ENCODE measurements at places on chromosomes 3 and 15. TPM values are rescaled to one million over a fixed set of nuclear protein-coding genes. Genes with fewer than 3 reads are reported as not detected.
A peak's percentile ranks its signal among the peaks of the same experiment; 100 is the strongest.

DNA sequence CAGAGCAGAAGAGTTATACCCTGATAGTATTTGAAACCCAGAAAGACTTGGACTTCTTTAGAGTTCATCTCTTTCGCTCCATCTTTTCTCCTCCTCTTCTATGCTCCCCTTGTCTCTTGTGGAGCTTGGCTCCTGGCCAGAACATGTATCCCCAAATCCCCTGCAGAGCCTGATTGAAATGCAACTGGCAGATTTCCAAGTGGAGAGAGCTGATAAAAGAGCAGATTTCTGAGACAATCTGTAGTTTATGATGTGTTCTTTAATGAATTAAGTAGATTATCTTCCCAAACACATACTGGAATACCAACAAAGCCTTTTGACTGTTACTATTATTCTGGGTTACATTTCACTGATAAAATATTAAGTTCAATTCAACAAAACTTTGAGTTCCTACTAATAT is 33.4 kb downstream of the UNC13C start:
- no peak for DNase-seq

DNA sequence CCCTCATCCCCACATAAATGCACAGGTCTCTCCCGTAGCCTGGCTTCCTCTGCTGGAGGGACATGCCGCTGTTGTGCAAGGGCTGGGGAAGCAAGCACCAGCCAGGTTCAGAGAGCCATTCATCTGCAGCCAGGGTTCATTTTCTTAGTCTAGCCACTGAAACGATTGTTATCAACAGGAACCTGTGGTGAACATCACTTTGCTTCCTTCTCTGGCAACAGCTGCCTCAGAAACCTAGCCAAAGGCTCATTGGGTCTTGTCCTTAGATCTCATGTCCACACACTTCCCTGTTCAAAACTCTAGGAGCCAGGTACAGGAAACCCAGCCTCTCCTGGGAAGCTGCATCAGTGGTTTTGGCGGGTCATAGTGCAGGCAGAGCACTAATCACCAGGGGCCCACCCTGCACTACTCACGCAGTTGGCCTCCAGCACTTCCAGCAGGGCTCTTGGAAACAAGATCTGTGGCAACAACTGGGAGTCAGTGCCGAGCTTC is 47.0 kb downstream of the OXNAD1 start:
- peak; percentile 64 for DNase-seq

DNA sequence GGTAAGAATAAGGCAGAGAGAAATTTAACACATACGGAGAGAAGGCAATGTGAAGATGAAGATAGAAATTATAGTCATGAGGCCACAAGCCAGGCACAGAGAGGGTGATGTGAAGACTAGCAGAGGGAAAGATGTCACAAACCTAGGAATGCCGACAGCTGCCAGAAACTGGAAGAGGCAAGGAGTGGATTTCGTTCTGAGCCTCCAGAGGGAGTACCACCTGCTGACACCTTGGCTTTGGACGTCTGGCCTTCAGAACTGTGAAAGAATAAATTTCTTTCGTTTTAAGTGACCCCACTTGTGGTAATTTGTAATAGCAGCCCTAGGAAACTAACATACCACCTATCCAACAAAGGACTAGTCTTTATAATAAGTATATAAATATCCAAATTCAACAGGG is 5.0 kb upstream of the SGO1 start:
- no peak for DNase-seq

- no peak for DNase-seq
Observed at GRCh38 chr15:34188711-34189110, 21.2 kb downstream of the KATNBL1 start.

DNA sequence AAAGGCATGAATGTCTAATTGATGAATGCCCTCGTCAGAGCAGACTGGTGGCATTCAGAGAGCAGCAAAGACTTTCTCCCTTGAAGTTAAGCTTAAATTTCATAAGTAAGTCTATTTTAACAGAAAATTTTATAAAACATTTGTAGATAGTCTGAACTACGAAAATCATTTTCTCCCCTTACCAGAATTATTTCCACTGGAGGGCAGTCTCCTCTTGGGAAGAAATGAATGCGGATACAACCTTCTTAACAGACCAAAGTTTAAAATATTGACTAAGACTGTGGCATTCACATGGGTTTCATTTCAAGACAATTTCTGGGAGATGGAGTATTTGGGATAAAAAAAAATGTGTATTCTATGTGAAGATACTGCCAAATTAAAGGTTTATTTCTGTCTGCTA is 669.0 kb downstream of the FHIT start:
- no peak for DNase-seq

- no peak for DNase-seq
Observed at GRCh38 chr3:187913617-187914033, 168.4 kb upstream of the BCL6 start.

- no peak for DNase-seq
Observed at GRCh38 chr3:49454458-49454857, 15.6 kb upstream of the DAG1 start.

DNA sequence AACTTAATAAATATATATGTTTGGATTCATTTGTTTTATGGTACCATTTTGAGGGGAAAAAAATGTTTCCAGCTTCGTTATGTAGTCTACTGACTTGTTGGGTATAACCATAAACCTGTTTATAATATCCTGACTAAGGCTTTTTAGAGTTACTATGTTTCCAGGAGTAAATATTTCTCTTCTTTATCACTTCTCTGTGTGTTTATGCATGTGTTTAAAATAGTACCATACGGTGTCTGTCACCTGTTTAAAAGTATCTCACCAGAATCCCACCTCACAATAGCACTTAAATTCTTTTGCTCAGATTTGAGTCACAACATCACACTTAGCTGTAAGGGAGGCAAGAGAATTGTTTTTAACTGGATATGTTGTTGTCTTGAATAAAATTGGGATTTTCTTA is 15.1 kb downstream of the LACTB start:
- no peak for DNase-seq

GRCh38 chr3:120909602-120909878 is 1.5 kb downstream of the STXBP5L start:
- no peak for DNase-seq

The FRG2C gene
- not detected for total RNA-seq

The FGF12 gene
- total RNA-seq: 291 TPM

The WDR93 gene
- total RNA-seq: not detected

The OIP5 gene
- 0.41 TPM for total RNA-seq

The SCAP gene
- total RNA-seq: 41.5 TPM

Data from left cardiac atrium (tissue), 4 donors.